SK-N-DZ (cell line): ENCODE measurements at places on chromosomes 1 and 21.
A peak's percentile ranks its signal among the peaks of the same experiment; 100 is the strongest.

DNA sequence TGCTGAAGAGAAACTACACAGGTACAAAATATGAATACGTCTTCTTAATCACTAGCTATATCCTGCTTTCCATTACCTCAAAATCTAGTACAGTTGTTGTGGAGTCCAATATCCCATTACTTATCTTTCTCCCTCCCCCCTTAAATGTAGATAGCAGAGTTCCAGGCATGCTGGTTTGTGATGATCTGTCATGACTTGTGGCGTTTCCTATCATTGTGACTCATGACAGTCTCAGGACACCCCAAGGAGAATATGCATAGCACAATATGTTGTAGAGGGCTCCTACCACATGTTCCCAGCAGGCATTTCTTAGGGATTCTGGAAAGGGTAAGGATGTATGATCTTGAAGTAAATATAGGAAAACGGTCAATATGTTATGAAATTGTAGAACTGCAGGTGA, 206.9 kb downstream of the USH2A start:
- DNase-seq: no peak

DNA sequence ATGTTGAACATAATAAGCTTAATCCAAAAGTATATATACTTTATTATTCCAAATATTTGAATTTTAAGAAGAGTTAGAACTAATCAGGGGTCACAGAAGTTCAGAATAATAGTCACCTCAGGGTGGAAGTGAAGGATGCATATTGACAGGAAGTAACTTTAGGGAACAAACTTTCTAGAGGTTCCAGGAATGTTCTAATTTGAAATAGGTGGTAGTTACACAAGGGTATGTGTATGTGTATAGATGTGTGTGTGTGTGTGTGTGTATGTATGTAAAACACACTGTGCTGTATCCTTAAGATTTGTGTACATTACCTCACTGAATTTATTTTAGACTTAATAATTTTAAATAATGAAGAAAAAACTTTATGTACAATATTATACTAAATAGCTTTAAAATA, 110.4 kb downstream of the ACBD6 start:
- DNase-seq: no peak

DNA sequence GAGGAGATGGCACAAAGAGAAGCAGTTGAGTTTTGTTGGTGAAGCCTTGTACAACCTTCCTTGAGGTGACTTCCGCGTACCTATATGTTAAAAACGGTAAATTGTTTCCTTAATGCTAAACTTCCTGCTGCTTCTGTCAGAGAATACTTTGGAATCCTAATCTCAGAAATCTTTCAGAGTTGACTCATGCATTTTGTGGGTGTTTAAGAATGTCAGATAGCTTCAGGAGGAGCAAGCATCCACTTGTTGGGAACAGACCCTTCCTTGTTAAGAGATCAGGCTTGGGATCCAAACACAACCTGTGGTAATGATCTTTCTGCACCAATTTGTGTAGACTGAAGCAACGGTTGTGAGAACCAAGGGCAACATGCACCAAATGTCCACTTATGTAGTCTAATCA, 29.5 kb downstream of the AK4 start:
- no peak for DNase-seq

GRCh38 chr1:18575620-18576019, 55.0 kb upstream of the PAX7 start:
- peak; percentile 60 for DNase-seq

GRCh38 chr21:37546299-37546908, 179.8 kb downstream of the DYRK1A start:
- DNase-seq: no peak

DNA sequence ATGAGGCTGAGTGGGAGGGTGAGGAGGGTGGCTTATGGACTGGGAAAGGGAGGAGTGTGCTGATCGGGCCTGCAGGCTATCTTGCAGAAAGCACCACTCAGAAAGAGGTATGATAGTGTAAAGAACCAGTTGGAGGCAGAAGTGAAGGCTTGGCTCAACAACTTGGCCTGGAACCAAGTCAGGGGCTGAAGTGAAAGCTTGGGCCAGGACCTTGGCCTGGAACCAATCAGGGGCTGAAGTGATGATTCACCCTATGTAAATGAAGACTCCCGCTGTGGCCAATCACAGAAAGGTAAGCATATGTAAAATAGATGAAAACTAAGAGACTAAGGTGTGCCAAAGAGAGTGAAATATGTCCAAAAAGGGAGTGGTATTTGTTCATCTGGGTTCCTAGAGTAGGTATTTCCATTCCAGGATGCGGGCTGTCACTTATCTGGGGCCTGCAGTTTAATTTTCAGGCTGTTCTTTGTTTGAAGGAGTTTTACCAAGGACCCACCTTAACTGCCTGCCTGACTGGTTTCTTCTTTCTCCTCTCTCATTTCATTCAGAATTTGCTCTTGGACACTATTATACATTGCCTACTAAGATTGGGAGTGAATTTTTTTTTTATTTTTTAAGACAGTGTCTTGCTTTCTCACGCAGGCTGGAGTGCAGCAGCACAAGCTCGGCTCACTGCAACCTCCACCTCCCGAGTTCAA, 5.1 kb upstream of the RFX5 start:
- DNase-seq: no peak

- no peak for DNase-seq
These were observed 36.2 kb upstream of the DUSP10 start for GRCh38 chr1:221778125-221778524.

DNA sequence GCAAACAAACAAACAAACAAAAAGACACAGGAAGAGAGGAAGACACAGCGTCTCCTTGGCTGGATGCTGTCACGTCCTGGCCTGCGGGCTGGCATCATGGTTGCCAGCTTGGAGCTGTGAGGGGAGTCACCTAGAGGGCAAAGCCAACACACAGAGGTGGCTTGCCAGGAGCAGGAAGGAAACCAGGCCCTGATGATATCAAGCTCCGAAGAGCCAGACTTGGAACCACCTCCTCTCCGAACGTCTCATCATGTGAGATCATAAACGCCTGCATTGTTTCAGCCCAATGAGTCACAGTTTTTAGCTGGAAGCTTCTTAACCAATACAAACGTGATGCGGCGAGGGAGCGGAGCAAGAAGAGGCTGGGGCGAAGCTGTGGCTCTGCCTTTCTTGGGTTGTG, 8.7 kb downstream of the PLA2G2D start:
- no peak for DNase-seq

DNA sequence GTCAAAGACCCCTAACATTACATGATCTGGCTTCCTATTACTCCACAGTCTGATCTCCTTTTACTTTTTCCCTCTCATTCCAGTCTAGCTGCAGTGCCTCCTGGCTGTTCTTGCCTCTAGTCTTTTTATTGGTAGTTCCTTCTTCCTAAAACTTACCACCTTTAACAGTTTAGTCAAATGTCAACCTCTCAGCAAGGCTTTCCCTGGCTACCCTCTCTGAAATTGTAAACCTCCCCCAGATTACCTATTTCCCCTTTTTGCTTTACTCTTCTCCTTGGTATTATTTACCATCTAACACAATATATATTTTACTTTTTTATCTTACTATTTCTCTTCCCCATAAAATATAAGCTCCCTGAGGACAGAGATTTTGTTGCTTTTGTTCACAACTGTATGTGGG, 129.6 kb downstream of the CLEC20A start:
- no peak for DNase-seq

DNA sequence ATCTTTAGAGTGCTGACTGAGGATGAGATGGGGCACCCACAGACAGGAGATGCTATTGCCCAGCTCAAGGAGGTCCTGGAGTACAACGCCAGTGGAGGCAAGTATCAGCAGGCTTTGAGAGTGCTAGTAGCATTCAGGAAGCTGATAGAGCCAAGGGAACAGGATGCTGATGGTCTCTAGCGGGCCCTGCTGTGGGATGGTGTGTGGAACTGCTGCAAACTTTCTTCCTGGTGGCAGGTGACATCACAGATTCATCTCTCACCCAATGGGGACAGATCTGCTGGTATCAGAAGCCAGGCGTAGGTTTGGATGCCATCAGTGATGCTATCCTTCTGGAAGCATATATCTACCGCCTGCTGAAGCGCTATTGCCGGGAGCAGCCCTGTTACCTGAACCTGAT, 609.8 kb upstream of the NCAM2 start:
- peak; percentile 2 for DNase-seq

- DNase-seq: peak; percentile 30
These were observed 379.1 kb downstream of the SIPA1L2 start for GRCh38 chr1:232250838-232251237.

GRCh38 chr21:32800056-32800455, 28.5 kb upstream of the PAXBP1 start:
- no peak for DNase-seq

DNA sequence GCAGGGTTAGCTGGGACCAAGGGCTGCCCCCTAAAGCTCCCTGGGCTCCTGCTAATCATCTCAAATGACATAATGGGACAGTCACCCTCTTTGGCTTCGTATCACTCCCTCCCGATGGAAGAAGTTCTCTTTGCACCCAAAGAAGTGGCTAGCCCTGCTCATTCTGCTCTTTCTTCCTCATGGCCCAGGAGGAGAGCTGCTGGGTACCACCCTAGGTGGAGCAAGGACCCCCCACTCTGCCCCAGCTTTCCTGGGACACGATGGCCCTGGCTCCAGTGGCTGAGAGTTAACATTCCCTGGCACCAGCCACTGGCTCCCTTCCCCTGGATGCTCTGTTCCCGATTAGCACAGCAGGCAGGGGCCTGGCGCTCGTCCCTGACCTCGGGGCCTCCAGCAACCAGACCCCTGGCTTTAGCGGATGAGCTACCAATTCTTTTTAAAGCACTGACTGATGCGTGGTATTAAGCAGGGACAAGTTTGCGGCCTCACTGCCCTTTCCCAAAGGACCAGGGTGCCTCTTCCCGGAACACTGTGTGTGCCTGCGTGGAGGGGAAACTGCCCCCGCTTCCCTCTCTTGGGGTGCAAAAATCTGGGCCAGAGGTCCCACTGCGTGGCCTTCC, 1.2 kb downstream of the MYOM3 start:
- no peak for DNase-seq

DNA sequence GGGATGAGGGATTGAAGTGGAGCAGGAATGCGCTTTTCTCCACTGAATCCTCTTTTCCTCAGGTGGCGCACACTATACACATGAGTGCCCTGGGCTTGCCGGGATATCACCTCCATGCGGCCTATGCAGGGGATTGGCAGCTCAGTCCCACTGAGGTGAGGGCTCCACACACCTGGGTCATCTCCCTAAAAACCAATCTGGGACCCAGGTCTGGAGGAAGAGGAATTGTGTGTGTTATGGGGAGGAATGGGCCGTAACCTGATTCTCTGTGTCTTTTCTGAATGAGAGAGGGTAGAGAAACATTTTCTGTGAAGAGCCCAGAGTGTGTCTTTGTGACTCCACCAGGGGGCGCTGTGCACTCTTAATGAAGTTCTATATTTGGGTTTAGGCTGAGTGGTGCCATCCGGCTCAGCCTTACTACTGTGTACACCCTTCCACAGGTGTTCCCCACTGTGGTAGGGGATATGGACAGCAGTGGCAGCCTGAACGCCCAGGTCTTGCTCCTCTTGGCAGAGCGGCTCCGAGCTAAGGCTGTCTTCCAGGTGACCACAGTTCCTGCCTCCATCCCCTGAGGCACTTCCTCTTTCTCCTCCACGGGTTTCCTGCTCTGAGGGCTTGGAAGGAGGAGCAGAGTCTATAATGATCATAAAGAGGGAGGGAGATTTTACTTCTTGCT, 1.5 kb downstream of the TOMM40L start:
- DNase-seq: peak; percentile 77

GRCh38 chr21:42514883-42515228, 1.2 kb downstream of the SLC37A1 start:
- DNase-seq: no peak

GRCh38 chr1:104884939-104885338, 1135.2 kb downstream of the AMY1C start:
- DNase-seq: no peak

DNA sequence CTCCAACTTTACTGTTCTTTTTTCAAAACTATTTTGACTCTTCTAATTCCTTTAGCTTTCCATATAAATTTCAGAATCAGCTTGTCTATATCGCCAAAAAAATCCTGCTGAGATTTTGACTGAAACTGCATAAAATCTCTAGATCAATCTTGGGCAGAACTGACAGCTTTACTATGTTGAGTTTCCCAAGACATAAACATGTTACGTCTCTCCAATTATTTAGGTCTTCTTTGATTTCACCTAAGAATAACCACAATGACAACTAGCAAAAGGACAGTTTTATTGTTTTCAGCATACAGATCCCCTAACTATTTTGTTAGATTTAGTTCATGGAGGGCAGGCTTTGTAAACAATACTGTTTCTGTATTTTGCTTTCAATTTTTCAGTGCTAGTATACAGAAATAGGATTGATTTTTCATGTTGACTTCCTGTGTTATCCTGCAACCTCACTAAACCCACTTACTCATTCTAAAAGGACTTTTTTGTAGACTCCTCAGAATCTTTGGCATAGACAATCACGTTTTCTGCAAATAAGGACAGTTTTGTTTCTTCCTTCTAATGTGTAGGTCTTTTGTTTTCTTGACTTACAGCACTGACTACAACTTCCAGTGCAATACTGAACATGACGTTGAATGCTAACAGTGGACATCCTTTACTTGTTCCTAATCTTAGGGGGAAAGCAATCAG, 63.4 kb downstream of the NPHP4 start:
- no peak for DNase-seq

- DNase-seq: no peak
These were observed 59.0 kb upstream of the MACF1 start for GRCh38 chr1:39145331-39145965.

DNA sequence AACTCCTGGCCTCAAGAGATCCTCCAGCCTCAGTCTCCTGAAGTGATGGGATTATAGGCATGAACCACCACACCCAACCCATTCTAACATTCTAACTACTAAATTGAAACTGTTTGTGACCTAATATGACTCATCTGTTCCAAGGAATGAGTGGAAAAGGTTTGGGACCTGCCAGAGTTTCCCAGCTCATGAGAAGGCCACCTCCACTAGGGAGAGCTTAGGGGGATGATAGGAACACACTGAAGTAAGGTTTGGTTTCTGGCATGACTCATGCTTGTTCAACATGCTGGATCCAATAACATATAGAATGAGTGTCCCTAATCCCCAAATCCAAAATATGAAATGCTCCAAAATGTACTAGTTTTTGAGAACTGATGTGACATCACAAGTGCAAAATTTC, 18.9 kb upstream of the SCAF4 start:
- no peak for DNase-seq

- DNase-seq: peak; percentile 30
These were observed 1.1 kb downstream of the ADGRL2 start for GRCh38 chr1:81801651-81802456.

GRCh38 chr1:56072310-56072709, 507.1 kb downstream of the PLPP3 start:
- DNase-seq: no peak

GRCh38 chr1:22509815-22510214, 53.5 kb upstream of the EPHA8 start:
- DNase-seq: no peak

DNA sequence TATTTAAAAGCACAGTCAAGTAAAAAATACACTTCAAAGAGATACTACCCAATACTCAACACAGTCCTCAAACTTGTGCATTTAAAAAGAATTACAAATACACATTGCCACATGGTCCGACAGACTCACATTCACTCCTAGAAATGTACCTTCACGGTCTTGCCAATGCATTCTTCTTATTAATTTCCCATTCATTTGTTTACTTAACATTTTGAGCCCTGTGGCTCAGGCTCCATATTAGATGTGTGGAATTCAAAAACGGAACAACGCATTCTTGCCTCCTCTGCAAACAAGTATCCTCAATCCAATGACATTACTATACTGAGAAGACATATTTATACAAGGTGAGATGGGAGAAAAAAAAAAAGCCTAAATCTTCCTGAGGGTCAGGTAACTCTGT, 2.5 kb upstream of the DUSP23 start:
- no peak for DNase-seq

- no peak for DNase-seq
These were observed 125.0 kb downstream of the KIAA0319L start for GRCh38 chr1:35432231-35432630.

GRCh38 chr21:46570119-46570518, 34.8 kb downstream of the S100B start:
- no peak for DNase-seq
